ENCODE measurements at places on chromosomes 12 and 14. TPM values are rescaled to one million over a fixed set of nuclear protein-coding genes. Genes with fewer than 3 reads are reported as not detected.

RNF212B gene
- total RNA-seq, result not detected

SMCO2 gene
- 0.32 TPM for total RNA-seq

VWF gene
- 1,726 TPM for total RNA-seq

TROAP gene
- 12.5 TPM for total RNA-seq

KLHDC1 gene
- total RNA-seq, result 2.8 TPM

GPRC5A gene
- 4.9 TPM for total RNA-seq

ADAMTS20 gene
- total RNA-seq, result not detected

AKAP5 gene
- total RNA-seq, result 0.32 TPM

FGF23 gene
- not detected for total RNA-seq

TMPRSS12 gene
- total RNA-seq, result not detected
